ENCODE measurements at places on chromosomes 7 and 10. TPM values are rescaled to one million over a fixed set of nuclear protein-coding genes. Genes with fewer than 3 reads are reported as not detected.

Gene PPP1R17
- total RNA-seq = 0.11 TPM

Gene C10orf143
- total RNA-seq = 6.7 TPM

Gene GPR146
- 20.1 TPM for total RNA-seq

Gene RBM20
- 4.1 TPM for total RNA-seq

Gene GPR15LG
- 0.31 TPM for total RNA-seq

Gene TRIM73
- 3.9 TPM for total RNA-seq

Gene SLC18A2
- total RNA-seq = 6.3 TPM

Gene ADAM8
- total RNA-seq = 3.4 TPM

Gene RPEL1
- not detected for total RNA-seq

Gene ANKRD30A
- not detected for total RNA-seq

Gene MMS19
- total RNA-seq = 56.4 TPM

Gene ASZ1
- not detected for total RNA-seq

Gene SEMA3D
- total RNA-seq = 3.0 TPM

Gene TMEM270
- not detected for total RNA-seq

Gene C10orf53
- total RNA-seq = not detected

Gene THSD7A
- 3.6 TPM for total RNA-seq

Gene FOXI2
- total RNA-seq = 0.07 TPM

Gene PALD1
- 10.5 TPM for total RNA-seq

Gene FAM24B
- total RNA-seq = 2.4 TPM

Gene SKAP2
- 29.1 TPM for total RNA-seq

Gene PLXDC2
- total RNA-seq = 20.5 TPM

DNA sequence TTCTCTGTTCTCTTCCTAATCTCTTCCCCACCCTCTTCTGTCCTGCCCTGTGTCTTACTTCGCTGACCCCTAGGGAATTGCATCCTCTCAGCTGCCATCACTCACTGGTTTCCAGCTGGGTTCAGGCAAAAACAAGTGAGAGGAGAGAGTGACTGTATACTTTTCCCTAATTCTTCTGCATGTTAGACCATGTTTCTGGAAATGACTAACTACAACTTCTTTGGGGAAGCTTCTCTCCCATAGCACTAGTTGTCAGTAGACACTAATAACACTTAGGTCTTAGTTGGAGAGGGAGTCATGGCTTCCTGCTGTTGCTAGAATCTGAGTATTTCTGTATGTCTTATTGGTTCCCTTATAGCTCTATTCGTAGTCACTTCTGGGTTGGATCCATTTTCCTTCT is 299.0 kb upstream of the FZD1 start:
- no peak for DNase-seq

DNA sequence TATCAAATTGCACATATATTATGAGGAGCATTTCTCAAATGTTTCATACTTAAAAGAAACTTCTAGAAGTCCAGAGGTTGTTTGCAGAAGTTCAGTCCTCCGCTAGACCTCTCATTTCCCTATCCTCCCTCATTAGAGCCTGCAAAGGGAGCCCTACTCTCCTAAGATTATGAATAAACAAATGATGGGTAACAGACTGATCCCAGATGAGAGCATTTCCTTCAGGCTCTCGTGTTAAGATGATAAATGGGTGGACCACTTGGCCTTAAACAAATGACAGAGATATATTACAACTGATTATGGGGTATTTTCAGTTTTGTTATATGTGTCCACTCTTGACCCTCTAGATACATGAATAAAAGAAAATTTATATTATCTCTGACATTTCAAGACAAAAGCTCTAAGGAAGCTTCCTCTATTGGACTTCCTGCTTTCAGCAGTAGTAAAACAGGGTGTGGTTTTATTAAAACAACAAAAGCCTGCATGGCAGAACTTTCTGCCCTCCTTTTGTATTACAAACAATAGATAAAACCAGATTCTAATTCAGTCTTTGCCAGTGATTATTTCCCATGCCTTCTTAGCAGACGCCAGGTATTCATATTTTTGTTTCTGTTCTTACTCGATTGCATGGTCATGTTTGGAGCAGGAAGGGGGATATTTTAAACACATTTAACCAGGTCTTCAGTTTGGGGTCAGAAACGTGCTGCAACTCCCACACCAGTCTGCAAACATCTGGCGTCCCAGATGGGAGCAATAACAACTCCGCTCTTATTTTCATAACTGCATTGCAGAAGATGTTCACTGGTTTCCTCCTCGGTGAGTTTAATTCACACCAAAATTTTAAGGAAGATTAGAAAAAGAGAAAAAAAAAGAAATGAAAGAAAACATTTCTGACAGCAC is 52.4 kb upstream of the FAM204A start:
- DNase-seq = no peak

GRCh38 chr10:14659626-14660196 is 115.0 kb downstream of the FAM107B start:
- DNase-seq = no peak

- no peak for DNase-seq
Measured at GRCh38 chr10:77689339-77689738, 51.7 kb upstream of the KCNMA1 start.

- no peak for DNase-seq
Measured at GRCh38 chr7:94216944-94217461, 177.7 kb upstream of the COL1A2 start.

- no peak for DNase-seq
Measured at GRCh38 chr10:7264313-7264756, 146.5 kb downstream of the SFMBT2 start.

DNA sequence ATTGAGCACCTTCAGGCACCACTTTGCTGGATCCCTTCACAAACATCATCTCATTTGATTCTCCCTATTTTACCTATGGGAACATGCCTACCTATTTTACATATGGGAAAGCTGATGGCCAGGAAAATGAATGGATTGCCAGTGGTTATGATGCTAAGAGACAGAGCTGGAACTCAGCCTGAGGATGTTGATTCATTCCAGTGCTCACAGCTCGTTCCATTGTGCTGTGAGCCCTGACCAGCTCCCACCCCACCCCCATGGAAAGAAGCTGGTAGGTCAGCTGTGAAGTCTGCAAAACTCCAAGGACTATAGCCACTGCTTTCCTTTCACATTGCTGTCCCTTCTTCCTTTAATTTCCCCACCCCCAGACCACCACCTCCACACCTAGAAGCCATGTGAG is 9.6 kb downstream of the UBTD1 start:
- no peak for DNase-seq

GRCh38 chr7:21304808-21305375 is 123.0 kb upstream of the SP4 start:
- no peak for DNase-seq

GRCh38 chr7:84204655-84205054 is 10.1 kb upstream of the SEMA3A start:
- DNase-seq = no peak

GRCh38 chr10:47190802-47191450 is 109.1 kb upstream of the GDF10 start:
- DNase-seq = no peak

- no peak for DNase-seq
Measured at GRCh38 chr10:98608411-98608810, 161.7 kb upstream of the HPS1 start.

- DNase-seq = no peak
Measured at GRCh38 chr10:79349072-79349491, 1.8 kb downstream of the PPIF start.

- no peak for DNase-seq
Measured at GRCh38 chr7:116575853-116576252, 51.0 kb downstream of the CAV1 start.

DNA sequence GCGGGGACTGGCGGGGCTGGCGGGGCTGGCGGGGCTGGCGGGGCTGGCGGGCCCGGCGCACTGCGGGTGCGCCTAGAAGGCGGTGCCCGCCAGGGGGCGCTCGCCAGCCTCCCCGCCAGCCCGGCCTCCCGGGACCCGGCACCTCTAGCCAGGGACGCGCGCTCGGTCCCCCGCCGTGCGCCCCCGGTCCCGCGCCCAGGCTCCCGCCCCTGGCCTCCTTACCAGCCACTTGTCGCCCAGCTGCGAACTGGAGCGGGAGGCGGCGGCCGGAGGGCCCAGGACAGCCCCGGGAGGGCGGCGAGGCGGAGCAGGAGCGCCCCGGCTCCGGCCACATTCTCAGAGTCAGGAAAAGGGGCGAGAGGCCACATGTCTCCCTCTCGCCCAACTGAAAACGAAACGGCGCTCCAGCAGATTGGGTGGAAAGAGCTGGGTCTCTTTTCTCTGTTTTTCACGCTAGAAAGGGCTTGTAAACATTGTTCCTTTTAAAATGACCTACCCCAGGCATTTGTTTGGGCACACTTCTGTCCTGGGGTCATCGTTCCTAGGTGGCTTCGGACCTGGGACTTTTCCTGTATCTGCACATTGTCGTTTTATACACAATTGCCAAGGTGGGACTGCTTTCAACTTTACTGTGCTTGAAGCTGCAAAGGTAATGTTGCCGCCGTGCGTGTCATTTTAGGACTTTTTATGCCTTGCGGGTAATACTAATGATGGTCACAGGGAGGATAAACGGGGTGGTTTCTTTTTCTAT is 378 bp upstream of the PRKCQ start:
- DNase-seq = peak; percentile 50

GRCh38 chr7:83105948-83106347 is 56.7 kb downstream of the PCLO start:
- no peak for DNase-seq

- DNase-seq = no peak
Measured at GRCh38 chr10:114044247-114045135, 825 bp downstream of the ADRB1 start.

DNA sequence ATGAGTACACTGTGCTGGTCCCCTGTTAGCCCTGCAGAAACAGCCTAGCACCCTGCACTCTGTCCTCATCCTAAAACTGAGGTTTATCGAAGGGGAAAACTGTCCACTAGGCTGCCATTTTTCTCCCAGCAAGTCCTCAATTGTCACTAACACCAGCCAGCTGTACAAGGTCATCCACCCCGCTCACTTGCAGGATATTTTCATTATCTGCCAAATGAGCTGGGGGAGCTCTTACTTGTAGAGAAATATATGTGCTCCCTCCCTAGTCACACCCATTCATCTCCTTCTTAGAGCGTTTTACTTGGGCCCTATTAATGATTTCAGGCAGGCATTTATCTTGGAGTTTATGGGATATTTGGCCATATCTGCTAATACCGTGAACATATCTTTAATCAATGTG is 413.5 kb upstream of the NFE2L3 start:
- no peak for DNase-seq

DNA sequence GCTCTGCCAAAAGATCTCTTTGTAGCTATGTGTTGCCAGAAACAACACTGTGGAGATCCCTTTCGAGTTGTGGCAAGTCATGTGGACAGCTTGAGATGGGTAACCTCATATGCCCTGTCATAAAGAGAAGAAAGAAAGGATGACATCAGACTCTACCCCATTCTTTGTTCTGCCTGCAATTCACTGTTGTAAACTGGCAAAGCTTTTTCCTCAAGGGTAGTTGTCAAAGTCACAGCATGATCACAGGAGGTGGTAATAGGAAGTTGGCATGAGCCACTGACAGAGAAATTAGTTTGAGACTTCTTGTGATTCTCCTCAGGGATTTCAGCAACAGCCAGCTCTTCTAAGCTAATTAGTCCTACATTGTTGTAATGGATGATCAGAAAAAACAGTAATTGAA is 19.4 kb upstream of the MINDY3 start:
- no peak for DNase-seq

- no peak for DNase-seq
Measured at GRCh38 chr10:86048973-86049372, 317.6 kb downstream of the GRID1 start.

GRCh38 chr10:107576746-107577145 is 412.2 kb upstream of the SORCS1 start:
- no peak for DNase-seq

GRCh38 chr7:15929411-15929810 is 242.9 kb upstream of the MEOX2 start:
- no peak for DNase-seq

- DNase-seq = no peak
Measured at GRCh38 chr10:12322583-12323131, 26.7 kb upstream of the CAMK1D start.

- no peak for DNase-seq
Measured at GRCh38 chr10:132418527-132419416, 21.8 kb downstream of the PWWP2B start.

- no peak for DNase-seq
Measured at GRCh38 chr10:88392222-88392621, 190.9 kb downstream of the RNLS start.

DNA sequence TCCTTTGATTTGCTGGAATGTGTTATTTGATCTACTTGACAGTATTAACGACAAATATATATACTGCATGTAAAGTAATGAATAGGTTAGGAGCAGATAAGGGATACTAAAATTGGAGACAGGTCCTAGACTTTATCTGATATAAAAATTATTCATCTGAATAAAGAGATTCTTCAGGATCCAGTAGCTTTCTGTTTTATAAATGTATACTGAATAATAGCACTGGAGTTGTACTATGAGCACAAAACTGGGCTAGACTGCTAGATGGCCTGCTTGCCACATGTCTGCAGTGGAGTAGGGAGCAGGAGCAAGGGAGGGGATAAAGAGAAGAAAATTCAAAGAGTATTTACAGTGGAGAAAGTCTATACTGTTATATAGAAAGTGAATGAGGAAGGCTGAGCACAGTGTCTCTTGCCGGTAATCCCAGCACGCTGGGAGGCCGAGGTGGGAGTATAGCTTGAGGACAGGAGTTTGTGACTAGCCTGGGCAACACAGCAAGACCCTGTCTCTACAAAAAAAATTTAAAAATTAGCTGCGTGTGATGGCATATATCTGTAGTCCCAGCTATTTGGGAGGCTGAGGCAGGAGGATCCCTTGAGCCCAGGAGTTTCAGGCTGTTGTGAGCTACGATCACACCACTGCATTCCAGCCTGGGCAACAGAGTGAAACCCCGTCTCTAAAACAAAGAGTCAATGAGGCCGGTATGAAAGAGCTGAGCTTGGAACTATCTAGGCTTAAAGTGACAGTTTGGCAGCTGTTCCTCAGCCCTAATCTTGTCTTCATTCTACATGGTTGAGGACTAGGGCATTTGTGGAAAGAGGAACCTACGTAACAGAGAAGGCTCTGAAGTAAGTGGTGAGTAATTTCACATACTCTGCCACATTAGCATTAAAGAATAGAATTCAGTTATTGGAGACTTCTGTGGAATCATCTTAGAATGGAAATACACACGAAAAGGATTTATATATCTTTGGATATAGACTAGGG is 41.8 kb downstream of the CD36 start:
- no peak for DNase-seq

GRCh38 chr10:129114588-129114987 is 352.5 kb upstream of the MGMT start:
- no peak for DNase-seq

GRCh38 chr10:36188080-36188453 is 546.0 kb upstream of the FZD8 start:
- DNase-seq = no peak

DNA sequence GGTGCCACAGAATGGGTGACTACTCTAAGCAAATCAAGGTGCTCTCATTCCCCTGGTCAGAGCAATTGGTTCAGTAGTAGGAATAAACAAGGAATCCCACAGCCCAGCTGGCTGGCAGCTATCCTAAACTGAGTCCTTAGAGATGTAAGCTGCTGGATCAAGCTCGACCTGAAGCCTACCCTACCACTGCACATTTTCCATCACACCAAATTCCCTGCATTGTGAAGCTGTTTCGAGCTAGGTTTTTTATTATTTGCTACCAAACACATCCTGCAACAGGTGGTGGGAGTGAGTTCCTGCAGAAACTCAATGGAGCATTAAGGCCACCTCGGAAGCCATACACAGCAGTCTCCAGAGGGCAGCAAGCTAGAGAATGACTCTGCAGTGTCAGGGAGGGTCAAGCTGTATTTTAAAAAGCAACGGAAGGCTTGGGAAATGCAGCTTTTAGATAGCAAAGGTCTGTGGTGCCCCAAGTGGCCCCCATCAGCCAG is 33.7 kb upstream of the TNRC18 start:
- DNase-seq = no peak
